ENCODE measurements at places on chromosomes 4 and X. TPM values are rescaled to one million over a fixed set of nuclear protein-coding genes. Genes with fewer than 3 reads are reported as not detected.

- DNase-seq: no peak
Observed at GRCh38 chr4:3243136-3243780, 5.7 kb upstream of the MSANTD1 start.

The SCFD2 gene
- total RNA-seq: 16.9 TPM

- no peak for DNase-seq
Observed at GRCh38 chr4:89160806-89161205, 49.5 kb downstream of the TIGD2 start.

GRCh38 chr4:56434599-56435139, 746 bp downstream of the PPAT start:
- DNase-seq: no peak

DNA sequence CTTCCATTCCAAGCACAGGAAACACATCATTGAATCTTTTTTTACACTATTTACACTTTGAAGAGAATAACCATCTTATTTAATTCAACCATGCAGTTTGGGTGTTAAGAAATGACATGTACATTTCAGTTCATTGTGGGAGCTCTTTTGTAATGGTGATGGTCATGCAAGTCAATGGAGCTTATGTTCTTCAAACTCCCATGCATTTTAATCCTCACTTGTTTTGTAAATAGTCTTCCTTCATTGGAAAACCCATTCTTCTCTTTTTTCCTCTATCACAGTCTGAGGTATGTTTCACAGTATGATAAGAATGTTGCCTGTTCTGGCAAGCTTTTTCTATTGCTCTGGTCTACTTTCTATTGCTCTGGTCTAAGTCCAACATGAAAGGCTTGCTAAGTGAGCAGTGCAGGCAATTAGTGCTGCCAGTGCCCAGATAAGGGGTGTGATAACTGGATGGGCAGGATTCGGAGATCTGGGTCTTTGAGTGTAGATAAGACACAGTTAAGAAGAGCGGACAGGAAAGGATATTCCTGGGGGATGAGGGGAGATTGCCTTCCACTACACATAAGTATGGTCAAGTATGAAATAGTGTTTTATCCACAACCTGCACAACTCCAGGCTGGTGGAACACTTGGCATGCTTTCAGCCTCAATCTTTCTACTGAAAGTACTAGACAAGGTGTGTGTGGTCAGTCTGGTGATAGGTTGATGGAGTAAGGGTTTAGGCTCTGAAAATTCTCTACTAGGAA, 17.1 kb downstream of the AFP start:
- peak; percentile 19 for DNase-seq

DNA sequence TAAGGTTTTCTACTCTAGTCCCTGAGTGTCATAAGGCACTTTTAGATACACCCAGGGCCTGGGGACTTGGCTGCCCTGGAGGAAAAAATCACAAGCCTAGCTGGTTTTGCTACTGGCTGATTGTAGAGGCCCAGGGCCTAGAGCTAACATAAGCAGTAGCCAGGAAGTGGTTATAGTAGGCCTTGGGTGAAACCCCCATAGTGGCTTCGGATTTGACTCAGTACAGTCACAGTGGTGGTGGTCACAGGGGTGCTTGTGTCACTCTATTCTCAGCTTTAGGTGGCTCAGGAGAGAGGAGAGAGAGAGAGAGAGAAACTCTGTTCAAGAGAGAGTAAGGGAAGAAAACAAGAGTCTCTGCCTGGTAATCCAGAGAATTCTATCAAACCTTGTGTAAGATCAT, 194.5 kb upstream of the EDA2R start:
- DNase-seq: no peak

GRCh38 chr4:141871086-141871770, 234.8 kb downstream of the IL15 start:
- no peak for DNase-seq

The HEPH gene
- 27.5 TPM for total RNA-seq

- DNase-seq: peak; percentile 73
Observed at GRCh38 chrX:100410901-100411801, 1.1 kb upstream of the PCDH19 start.

GRCh38 chr4:10164877-10165283, 48.3 kb upstream of the WDR1 start:
- DNase-seq: peak; percentile 67

GRCh38 chr4:99998062-99998867, 48.2 kb upstream of the H2AZ1 start:
- peak; percentile 13 for DNase-seq

- no peak for DNase-seq
Observed at GRCh38 chr4:13481569-13481968, 2.6 kb downstream of the RAB28 start.

The TCEAL7 gene
- total RNA-seq: 6.5 TPM

The RNF128 gene
- total RNA-seq: 1.0 TPM

DNA sequence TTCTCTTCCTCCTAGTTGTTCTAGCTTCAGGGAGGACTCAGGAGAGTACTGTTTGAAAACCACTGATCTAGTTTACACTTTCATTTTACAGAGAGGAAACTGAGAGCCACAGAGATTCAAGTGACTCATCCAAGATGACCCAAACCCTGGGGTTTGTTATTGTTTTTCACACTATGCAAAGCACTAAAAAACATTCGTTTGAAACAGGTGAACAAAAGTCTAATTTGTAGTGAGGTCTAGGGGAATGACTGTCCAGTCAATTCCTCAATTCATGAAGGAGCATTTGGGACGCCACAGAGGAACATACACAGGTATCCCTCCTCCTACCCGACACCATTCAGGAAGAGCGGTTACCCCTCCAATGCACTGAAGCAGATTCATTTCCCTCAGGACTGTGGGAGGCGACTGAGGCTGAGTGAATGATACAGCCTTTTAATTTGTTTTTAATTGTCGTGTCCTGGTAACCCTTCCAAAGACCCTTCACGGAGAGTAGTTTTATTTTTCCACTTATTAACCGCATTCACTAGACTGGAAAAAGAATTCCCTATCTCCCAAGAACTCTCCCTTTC, 30.3 kb downstream of the TLR10 start:
- DNase-seq: no peak

- DNase-seq: no peak
Observed at GRCh38 chr4:108556588-108557200, 63.7 kb upstream of the RPL34 start.

- no peak for DNase-seq
Observed at GRCh38 chr4:113563691-113564378, 197.7 kb downstream of the CAMK2D start.

GRCh38 chr4:158055668-158056067, 117.2 kb downstream of the GASK1B start:
- no peak for DNase-seq

DNA sequence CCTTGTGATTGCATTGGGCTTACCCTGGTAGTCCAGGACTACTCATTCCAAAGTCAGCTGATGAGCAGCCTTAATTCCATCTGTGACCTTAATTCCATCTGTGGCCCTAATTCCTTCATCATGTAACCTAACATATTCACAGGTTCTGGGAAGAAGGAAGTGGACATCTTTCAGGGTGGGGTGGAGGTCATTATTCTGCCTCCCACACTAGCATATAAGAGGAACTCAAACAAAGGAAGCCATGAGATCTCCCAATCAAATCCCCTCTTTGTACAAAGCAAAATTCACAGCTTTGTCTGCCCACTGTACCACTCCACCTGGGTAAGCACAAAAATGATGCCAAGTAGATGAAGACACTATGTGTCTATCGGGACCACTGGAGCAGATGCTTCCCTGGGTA, 87.3 kb downstream of the SLC2A9 start:
- no peak for DNase-seq

DNA sequence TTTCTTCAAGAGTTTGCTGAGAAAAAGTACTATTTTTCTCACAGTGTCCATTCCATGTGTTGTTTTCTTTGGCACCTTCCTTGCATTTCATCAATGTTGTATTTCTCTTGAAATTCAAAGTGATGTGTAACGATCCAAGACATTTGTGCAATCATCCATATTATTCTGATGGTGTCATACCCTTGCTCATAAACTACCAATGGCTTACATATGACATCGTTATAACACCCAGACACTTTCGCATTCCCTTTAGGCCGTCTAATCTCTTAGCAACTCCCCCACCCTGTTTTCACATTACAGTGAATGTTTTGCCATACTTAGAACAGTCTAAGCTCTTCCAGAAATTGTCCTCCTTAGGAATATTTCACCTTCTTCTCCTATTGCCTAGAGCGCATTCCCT, 1779.0 kb downstream of the PCDH7 start:
- DNase-seq: no peak

The F8A1 gene
- total RNA-seq: 8.4 TPM

- peak; percentile 30 for DNase-seq
Observed at GRCh38 chrX:34426334-34426733, 230.8 kb downstream of the TMEM47 start.

DNA sequence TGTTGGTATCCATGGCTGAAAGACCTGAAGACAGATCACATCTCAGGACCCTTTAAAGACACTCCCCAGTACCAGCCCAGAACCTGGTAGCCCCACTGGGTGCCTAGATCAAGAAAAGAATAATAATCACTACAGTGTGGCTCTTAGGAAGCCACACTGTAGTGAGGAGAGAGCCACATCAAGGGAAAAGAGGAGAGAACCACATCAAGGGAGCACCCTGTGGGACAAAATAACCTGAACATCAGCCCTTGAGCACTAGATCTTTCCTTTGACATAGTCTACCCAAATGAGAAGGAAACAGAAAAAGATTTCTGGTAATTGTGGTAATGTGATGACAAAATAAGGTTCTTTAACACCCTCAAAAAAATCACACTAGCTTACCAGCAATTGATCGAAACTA, 15.3 kb downstream of the RTL3 start:
- no peak for DNase-seq

The DDX60 gene
- total RNA-seq: 3.5 TPM

DNA sequence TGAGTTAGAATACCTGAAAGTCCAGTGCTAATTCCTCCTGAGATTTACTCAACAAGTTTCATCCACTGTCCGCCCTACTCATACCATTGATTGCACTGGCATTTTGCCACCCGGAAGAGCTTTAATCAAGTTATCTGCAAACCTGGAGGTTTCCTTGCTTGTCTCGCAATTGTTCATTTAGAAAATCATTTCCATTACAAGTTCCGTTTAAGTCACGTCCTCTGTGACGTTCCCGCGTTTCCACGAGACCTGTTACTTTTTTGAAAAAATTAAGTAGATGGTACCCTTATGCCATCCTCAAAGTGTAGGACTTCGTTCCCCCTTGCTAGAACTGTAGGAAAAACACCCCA, 761 bp upstream of the FRYL start:
- no peak for DNase-seq

- DNase-seq: no peak
Observed at GRCh38 chr4:23320931-23321587, 568.8 kb downstream of the PPARGC1A start.

DNA sequence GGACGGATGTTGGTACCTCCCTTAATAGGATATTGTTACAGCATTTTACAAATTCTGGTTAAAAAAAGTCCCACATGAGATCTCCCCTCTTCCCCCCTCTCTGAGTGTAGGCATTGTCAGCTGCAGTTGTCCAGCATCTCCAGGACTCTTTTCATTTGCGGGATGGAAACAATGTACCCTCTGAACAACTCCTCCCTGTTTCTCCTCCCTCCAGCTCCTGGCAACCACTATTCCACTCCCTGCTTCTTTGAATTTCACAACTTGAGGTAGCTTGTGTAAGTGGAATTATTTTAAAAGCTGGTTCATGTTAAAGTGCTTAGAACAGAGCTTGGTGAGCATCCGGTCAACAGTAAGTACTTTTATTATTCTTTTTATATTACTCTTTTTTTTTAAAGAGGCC, 69.8 kb downstream of the TBL1X start:
- no peak for DNase-seq

GRCh38 chr4:123419885-123420755, 23.5 kb downstream of the SPRY1 start:
- no peak for DNase-seq

The RHOXF2 gene
- total RNA-seq: not detected

GRCh38 chr4:48899432-48899749, 7.2 kb downstream of the OCIAD2 start:
- no peak for DNase-seq

DNA sequence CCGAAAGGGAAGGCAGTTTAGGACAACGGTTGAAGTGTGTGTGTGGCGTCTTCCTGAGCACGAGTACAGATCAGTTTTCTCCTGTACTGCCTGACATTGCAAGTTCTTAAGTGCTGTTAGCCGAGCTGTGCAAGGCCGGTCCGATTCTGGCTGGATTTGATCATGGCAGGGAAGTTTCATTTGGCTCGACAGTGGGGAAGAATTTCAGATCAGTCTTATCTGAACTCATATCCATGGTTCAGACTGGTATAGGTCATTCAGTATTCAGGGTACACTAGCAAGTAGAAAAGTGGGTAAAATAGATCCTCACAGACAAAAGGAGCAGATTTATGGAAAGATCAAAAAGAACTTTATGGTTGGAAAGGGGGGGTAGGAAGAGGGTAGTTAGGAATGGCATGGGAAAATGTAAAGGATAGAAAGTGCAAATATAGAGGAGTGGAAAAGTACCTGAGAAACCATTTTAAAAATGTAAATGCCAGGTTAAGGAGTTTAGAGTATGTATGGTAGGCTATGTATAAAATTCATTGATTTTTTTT, 716 bp downstream of the THAP9 start:
- DNase-seq: no peak

GRCh38 chrX:53028678-53029077, 19.9 kb upstream of the GPR173 start:
- DNase-seq: no peak

- no peak for DNase-seq
Observed at GRCh38 chr4:106602711-106603110, 234.1 kb upstream of the GIMD1 start.

GRCh38 chr4:142959173-142959572, 113.1 kb upstream of the INPP4B start:
- DNase-seq: peak; percentile 26

DNA sequence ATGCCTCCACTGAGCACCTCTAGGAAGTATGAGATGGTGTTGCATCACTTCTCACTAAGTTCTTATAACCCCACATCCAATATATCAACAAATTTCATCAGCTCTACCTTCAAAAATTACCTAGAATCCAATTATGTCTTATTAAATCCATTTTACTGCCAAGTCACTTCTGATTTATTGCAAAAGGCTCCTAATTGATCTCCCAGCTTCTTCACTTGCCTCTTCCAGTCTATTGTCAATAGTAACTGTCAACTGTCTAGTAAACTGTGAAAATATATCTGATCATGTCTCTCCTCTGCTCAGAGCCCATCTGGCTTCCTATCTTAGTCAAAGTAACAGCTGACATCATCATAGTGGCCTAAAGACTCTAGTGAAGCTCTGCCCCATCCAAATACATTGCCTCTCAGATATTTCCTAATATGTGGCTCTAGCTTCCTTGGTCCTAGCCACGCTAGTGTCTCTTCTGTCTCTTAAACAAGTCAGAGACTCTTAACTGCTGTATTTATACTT, 414.5 kb upstream of the ATOH1 start:
- DNase-seq: no peak

The NLGN4X gene
- 58.6 TPM for total RNA-seq

DNA sequence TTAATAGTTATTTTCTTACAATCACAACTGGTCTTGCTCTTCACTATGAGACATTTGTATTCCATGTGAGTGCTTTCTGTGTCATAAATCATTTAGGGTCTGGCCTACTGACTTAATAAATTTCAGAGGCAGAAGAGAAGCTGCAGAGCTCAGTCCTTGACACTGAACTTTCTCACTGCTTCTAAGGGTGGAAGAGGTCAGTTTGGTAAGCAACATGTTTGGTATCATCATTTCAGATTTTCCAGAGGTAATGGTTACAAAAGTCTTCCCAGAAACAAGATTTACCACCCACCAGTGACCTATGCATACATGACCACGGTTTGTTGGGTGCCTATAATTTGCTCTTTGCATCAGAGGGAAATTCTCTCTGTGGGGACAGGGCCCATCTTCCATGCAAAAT, 148.6 kb downstream of the NR3C2 start:
- no peak for DNase-seq

Data from H7 (cell line).